ENCODE measurements at places on chromosomes 3 and 15.

DNA sequence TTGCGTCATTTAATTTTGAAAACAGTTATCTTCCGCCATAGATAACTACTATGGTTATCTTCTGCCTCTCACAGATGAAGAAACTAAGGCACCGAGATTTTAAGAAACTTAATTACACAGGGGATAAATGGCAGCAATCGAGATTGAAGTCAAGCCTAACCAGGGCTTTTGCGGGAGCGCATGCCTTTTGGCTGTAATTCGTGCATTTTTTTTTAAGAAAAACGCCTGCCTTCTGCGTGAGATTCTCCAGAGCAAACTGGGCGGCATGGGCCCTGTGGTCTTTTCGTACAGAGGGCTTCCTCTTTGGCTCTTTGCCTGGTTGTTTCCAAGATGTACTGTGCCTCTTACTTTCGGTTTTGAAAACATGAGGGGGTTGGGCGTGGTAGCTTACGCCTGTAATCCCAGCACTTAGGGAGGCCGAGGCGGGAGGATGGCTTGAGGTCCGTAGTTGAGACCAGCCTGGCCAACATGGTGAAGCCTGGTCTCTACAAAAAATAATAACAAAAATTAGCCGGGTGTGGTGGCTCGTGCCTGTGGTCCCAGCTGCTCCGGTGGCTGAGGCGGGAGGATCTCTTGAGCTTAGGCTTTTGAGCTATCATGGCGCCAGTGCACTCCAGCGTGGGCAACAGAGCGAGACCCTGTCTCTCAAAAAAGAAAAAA is 1.2 kb downstream of the B2M start:
- DNase-seq = peak; percentile 78

DNA sequence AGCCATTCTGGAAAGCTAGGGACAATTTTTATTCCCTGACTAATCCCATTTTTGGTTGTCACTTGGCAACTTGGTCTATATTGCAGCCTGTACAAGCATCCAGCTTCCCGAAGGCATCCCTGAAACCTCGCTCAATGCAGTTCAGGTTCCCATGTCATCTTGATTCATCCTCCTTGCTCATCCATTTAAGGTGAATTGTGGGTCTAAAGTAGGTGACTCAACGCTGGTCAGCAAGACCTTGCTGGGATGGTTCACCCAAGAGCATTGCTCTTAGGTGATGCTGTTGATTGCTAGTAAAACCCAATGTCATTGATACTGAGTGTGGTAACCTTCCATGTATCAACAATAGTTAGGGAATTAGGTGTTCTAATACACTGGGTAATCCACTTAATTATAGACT is 13.1 kb upstream of the RAB8B start:
- DNase-seq = no peak

- no peak for DNase-seq
Observed at GRCh38 chr3:140170612-140171011, 235.6 kb downstream of the CLSTN2 start.

DNA sequence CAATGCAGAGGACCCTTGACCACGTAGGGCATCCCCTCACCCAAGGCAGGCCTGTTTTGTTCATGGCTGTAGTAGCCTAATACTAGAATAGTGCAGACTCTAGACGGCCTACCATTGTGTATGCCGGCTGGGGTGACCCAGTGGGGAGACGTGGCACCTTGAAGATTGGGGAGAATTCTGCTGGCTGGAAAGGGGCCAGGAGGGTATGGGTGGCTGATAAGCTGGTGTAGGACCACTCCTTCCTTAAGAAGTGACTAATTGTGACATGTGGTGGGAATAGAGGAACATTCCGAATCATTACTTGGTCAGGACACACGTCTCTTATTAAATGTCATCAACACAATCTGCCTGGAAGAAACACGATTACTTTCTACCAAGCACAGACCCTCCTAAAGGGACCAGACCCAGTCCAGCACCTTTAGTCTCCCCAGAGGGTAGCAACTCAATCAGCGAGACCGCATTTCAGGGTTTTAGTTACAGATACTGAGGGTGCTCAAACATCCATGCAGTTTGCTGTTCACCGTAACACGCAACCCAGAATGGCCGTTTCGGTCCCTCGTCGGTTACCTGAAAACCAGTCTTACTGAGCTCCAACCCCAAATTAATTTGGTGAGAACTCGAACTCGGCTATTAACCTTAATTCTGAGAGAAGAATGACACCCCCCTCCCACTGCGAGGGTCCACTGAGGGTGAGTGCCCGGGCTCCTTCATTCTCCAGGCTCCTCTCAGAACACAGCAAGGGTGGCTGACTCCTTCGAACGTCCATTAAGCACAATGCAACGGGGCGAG is 1.6 kb upstream of the KLF13 start:
- DNase-seq = no peak

- DNase-seq = no peak
Observed at GRCh38 chr3:143031327-143031726, 30.0 kb downstream of the U2SURP start.

- no peak for DNase-seq
Observed at GRCh38 chr15:82130248-82130647, 84.4 kb upstream of the MEX3B start.

DNA sequence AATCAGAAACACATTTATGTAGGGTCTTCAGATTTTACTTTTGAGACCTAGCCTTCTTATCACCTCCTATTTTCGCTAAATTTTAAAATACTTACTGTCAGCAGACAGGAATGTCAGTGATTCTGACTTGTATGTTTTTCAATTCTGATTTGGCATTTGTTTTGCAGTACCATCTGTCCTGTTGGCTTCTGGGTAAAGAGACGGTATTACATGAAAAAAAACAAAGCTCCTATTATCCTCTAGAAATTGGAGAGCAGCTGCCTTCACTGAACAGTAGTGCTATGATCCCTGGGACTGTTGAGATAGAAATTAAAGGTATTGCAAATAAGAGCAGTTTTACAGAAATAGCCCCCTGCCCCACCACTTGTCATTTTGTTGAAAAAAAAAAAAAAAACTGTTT is 8.4 kb downstream of the ARMC8 start:
- DNase-seq = no peak

DNA sequence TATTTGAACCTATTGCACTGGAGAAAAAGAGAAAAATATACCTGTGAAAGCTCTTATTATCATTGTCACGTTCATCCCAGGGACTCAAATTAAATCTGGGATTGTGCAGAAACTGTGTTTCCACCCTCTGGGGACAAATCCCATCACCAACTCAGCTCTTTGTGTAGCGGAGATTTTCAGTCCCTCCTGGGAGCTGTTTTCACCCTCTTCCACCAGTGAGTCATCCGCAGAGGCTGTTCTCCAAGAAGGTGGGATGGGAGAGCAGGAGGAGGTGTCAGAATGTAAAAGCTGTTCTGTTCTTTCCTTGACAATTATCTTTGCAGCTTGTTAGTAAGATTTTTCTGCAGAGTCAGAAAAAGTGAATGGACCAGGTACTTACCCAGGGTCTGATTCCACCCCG is 28.0 kb downstream of the SV2B start:
- no peak for DNase-seq

DNA sequence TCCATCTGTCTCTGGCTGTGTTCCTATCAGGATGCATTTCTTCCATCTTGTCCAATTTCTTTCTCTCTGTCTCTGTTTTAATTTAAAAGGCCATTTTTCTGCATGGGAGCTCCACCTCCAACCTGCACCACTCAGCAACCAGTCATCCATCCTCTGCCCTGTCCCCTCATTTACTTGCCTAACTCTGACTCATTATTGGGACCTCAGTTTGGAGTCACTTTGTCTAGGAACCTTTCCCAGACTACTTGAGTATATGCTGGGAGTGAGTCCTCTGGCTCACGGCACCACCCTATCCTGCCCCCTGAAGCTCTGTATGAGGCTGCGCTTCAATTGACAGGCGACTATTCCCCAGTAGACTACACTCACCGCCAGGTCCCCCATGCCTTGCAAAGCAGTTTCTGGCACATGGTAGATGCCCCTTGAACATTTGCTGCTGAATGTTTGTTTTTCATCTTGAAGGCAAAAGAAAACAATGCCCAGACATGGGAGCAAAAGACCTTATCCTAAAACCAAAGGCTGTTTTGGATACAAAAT is 513.3 kb upstream of the CFAP20DC start:
- no peak for DNase-seq

DNA sequence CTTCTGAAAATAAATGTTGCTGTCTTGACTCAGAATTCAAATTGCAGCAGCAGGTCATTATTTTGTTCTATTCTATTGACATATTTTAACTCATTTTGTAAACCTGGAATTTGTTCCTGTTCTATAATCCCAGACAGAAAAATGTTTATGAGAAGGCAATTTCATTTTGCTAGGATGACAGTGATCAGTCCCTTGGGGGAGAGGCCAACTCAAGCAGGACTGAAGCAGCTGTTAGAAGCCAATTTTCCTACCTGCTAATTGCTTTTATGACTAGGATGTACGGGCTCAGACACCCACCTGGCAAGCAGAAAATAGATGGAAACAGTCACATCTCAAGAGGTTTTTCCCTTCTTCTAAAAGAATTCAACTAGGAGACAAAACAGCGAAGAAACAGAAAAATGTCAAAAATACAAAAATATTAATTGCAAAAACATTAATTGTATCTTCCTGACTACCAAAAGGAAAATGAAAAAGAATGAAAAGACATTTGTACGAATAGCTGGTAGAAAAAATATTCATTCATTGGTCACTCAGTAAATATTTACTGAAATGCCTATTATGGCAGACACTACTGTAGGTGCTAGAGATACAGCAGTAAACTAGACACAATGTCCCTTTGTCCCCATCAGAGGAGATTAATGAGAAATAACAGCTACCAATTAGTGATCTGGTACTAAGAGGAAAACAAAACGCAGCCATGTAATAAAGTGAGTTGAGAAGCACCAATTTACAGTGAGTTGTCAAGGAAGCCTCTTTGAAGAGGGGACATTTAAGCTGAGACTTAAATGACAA is 73.5 kb downstream of the PEAK1 start:
- DNase-seq = no peak

DNA sequence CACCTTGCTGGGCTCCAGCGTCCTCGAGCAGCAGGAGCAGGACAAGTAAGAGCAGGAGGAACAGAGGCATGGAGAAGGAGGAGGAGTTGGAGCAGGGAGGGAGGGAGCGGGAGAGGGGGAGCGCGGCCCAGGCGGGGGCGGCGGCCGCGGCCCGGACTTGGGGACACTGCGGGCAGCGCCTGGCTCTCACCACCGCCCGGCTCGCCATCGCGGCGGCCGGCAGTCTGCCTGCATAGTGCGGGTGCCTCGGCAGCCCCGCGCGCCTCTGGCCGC is 440 bp downstream of the DCBLD2 start:
- no peak for DNase-seq

Measured in CD4-positive, alpha-beta T cell treated with Interleukin-6 at 100 ng/mL for 8 hours (primary cell).